Transverse colon (tissue), 4 donors: ENCODE measurements at places on chromosomes 6 and 20. TPM values are rescaled to one million over a fixed set of nuclear protein-coding genes. Genes with fewer than 3 reads are reported as not detected.

DNA sequence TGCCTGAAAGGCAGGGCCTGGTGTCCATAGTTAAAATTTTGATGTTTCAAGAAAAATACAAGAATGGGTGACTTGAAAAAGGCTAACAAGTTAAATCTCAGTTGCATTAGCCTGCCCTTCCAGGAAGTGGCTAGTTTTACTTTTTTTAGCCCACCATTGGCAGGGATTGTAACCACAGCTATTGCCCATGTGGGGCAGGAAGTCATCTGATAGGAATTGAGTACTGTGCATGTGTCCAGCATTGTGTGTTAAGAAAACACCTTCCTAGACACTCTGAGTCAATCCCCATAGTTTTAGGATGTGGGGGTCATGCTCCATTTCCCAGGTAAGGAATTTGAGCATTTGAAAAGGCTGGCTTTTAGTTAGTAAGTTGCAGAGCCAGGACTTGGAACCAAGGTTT is 26.9 kb downstream of the LYRM2 start:
- no peak for DNase-seq
- no peaks in the 10 kb centered on the region for H3K4me1 ChIP-seq
- H3K36me3 ChIP-seq = no peaks in the 10 kb centered on the region

GRCh38 chr20:59784791-59785668 is 148.4 kb downstream of the SYCP2 start:
- no peaks in the 10 kb centered on the region for H3K4me1 ChIP-seq
- H3K4me3 ChIP-seq = no peak overlapping the region
- no peak overlapping the region for H3K27ac ChIP-seq

Gene RSPH9
- total RNA-seq = not detected

DNA sequence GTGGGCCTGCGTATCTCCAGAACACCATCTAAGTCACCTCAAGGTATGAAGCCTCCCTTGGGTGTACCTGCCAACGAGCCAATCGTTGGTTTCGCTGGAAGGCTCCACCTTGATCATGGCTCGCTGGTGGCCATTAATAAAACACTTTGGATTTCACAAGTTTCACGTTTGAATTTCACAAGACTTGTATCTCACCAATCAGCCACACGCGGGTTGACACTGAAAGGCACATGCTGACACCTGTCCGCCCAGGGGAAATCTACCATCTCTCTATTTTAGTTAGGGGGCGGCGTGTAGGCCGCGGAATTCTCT is 586 bp upstream of the HMGA1 start:
- H3K4me3 ChIP-seq = peak overlapping the region; percentile 92
- peaks cover 25% of the 10 kb centered on the region for H3K4me1 ChIP-seq
- peak overlapping the region; percentile 98 for H3K27ac ChIP-seq

Gene SRC
- 87.0 TPM for total RNA-seq

DNA sequence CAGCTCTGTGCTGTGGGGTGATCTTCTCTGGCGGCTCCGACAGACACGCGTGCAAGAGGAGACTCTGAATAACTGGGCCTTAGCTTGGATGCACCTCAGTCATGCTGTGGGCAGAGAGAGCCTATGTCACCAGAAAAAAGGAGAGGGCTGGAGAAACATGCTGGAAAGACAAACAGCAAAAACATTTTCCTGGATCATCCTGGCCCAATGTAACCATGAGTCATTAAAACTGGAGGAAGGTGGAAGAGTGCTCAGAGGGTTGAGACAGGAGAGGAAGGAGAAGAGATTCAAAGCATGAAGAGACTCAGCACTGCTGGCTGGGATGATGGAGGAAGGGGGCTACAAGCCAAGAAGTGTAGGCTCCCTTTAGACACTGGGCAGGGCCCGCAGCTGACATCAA is 292.0 kb downstream of the CDH26 start:
- H3K27ac ChIP-seq = no peak overlapping the region
- DNase-seq = no peak
- H3K4me1 ChIP-seq = no peaks in the 10 kb centered on the region

Gene USP49
- total RNA-seq = 7.9 TPM

Gene COL11A2
- total RNA-seq = 0.79 TPM

- no peaks in the 10 kb centered on the region for H3K4me1 ChIP-seq
- no peak overlapping the region for H3K4me3 ChIP-seq
- no peaks in the 10 kb centered on the region for H3K27me3 ChIP-seq
- no peak overlapping the region for H3K27ac ChIP-seq
Observed at GRCh38 chr20:52168116-52168515, 23.5 kb downstream of the ZFP64 start.

Gene OGFRL1
- total RNA-seq = 7.5 TPM

Gene DPPA5
- not detected for total RNA-seq

Gene PACRG
- 1.4 TPM for total RNA-seq

Gene CD2AP
- 140 TPM for total RNA-seq

DNA sequence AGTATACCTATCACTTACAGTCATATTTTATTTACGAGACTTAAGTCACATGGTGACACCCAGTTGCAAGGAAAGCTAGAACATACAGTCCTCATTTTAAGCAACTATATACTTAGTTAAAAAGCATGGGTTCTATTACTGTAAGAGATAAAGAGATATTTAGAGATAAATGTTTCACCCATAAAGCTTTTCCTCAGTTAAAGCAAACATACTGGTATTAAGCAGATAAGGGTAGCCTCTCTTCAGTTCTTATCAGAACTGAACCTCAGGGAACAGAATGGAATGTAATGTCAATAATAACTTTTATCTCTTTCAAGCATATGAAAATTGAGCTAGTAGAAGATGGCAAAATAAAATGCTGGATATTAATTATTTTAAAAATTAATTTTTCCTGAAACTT is 9.9 kb upstream of the ASCC3 start:
- H3K27me3 ChIP-seq = no peaks in the 10 kb centered on the region
- no peak overlapping the region for H3K4me3 ChIP-seq
- H3K27ac ChIP-seq = no peak overlapping the region
- no peak for DNase-seq
- H3K4me1 ChIP-seq = no peaks in the 10 kb centered on the region
- H3K36me3 ChIP-seq = no peaks in the 10 kb centered on the region

Gene NRSN1
- total RNA-seq = not detected
